Head of caudate nucleus (tissue), 42 donors: ENCODE measurements at places on chromosomes 5 and 9.

GRCh38 chr9:20032413-20033006 is 243.7 kb upstream of the SLC24A2 start:
- no peak for DNase-seq

DNA sequence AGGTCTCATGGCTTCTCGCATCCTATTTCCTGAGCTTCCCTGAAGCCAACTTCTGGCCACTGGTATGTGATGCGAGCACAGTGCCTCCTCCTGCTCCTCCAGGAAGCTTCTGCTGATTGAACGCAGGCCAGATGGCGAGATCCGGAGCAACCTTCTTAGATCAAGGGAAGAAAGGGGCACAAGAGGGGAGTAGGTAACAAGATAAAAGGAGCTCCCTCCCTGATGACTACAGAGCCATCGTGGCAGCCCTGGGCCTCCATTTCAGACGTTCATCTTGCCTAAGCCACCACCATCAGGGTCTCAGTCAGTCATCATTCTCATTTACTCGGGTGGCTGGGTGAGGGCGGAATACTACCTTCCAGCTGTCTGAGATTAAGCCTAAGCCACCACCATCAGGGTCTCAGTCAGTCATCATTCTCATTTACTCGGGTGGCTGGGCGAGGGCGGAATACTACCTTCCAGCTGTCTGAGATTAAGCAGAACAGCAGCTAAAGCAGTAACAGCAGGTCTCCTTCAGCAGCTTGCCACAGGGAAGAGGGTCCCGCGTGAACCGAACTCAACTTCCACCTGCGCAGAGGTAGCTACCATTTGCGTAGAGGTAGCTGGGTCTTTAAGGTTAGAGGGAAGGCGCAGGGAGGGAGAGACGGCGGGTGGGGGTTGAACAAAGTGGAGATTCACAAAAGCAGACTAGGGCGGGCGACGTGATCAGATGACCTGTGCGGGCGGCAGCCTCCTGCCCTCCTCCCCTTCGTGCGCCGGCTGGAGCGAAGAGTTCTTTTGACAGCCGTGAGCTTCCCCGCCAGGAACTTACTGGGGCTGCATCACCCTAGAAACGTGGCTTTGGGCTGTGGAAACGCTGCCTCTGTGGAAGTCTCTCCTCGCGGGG is 27.9 kb upstream of the MGAT1 start:
- DNase-seq, result peak; percentile 87

- peak; percentile 7 for DNase-seq
Measured at GRCh38 chr9:114302727-114303126, 20.2 kb upstream of the ORM1 start.

DNA sequence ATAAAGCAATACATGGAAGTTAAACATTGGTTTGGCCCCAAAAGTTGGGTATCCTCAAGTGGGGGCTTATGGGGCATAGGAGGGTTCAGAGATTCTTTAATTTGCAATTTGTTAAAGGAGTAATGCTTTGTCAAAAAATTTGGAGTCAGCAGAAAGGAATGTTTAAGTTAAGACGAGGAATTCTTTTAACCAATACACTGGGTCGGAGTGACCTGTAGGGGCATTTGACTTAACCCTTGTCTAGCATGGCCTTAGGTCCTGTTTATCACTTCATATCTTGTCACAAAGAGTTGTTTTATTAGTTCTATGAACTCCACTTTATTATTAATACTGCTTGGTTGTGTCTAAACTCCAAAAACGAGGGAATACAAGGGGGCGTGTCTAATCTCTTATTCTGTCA is 656.1 kb upstream of the RORB start:
- DNase-seq, result no peak

GRCh38 chr5:53123702-53124101 is 14.1 kb upstream of the MOCS2 start:
- no peak for DNase-seq

GRCh38 chr5:6761333-6761732 is 48.1 kb downstream of the TENT4A start:
- DNase-seq, result no peak

DNA sequence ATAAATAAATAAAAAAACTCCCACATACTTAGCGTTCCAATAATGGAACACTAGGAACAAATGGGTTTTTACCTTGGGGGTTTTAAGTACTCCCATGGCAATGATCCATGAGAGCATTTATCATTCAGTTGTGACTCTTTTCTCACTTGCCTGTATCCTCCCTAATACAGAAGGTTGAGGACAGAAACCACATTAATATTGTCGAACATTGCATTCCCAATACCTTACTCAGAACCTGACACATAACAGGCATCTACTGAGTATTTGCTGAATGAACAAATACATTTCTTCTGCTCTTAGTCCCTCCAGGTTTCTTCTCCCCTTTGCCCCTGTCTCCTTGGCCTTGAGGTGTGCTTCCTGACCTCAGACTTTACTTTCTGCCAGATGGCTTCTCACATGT is 175.9 kb downstream of the CEMIP2 start:
- no peak for DNase-seq

DNA sequence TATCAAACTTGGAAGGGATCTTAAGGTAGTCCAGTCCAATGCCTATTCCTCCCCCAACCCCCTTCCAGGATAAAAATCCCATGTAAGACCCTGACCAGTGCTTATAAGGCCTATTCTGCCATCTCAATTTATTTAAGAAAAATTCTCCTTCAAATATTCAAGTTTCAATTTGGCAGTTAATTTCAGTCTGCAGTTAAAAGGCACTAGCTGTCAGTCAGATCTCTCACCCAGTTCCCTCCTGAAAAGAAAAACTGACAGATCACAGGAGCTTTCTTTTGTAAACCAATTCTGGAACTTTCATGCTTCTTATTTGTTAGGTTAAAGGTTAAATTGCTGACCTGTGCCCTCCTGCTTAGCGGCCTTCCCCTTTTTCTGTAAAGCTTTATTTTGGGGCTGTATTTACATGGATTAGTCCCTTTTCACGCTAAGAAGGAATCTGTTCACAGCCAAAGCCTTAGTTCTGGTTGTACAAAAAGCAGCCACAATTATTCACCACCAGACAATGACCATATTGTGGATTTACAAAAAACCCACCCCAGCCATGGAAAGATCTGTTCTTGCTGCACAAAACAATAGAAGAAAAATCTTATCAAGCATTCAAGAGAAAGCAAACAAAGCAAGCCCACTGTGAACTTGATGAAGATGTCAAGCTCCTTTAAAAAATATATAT is 68.7 kb downstream of the DENND1A start:
- DNase-seq, result no peak

DNA sequence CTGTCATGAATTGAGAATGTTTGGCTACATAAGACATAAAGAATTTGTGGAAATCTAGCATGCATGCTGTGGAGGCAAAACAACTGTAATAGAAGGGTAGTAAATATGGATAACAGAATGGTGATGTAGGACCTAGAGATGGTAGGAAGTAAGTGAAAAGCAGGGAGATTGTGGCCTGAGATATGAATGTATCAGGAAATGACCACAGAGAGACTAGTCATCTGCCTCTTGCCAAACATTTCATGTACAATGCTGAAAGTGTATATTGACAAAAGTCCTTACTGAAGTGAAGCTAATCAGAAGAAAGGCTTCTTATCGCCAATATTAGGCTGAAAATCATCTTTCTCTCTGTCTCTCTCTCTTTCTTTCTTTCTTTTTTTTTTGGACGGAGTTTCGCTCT is 873.1 kb upstream of the CTNND2 start:
- no peak for DNase-seq

GRCh38 chr5:177357146-177357458 is 622 bp upstream of the RGS14 start:
- no peak for DNase-seq

DNA sequence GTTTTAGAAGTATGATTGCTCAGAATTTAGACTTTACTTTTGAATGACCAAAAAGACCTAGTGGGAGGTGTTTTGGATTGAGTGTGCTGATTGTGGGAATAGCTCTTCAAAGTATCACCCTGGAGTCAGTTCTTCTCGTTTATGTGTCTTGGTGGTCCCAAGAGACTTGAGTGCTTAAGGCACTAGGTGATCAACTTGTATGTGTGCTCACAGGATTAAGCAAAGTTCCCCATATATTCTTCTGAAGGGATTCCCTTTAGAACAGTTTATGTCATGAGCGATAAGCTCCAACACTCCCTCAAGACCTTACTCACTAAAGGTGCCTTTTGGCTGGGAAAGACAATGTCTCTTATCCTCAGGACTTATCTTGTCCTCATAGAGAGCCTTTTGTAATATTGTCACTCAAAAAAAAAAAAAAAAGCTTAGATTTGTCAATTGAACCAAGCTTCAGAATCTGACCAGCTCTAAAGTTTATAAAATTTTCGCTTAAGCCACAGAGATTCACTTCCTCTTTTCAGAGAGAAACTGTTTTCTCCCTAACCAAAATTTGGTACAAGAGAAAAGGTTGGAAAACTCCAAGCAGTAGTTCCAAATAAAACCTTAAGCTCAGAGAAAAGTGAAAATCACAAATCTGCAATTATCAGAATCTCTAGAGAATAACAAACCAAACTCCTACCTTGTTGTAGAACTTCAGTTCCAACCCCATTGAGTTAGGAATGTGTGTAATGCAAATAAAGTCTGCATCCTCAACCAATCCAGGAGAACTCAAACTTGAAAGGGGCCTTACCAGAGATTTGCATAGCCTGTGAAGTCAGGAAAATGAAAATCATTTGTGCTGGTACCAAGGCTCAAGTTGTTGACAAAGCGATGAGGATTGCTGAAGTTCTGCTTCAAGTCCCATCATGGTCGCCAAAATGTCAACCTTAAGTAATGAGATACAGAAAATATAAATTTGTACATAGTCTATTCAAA is 40.0 kb upstream of the PDZD2 start:
- no peak for DNase-seq

DNA sequence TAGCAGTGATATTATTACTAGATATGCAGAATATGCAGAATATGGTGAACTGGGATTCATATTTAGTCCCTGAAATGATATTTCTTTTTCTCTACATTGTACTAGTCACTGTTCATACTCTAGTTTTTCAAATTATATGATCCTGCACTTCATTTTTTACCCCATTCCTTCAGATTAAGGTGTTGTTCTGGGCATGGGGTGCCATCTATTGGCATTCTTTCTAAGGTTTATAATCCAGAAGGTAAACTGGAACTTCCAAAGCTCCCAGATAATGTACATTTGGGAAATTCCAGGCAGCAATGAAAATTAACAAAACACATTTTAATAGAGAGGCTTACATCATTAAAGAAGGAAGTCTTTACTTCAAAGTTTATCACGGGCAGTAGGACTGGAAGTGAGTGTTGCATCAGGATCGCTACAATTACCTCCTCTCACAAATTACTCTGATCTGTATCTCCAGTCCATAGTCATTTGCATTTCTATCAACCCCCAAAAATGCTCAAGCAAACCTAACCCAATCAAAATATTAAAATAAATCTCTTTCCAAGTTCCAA is 12.5 kb downstream of the RFX3 start:
- DNase-seq, result no peak

- DNase-seq, result no peak
Measured at GRCh38 chr9:98129451-98129881, 10.4 kb upstream of the TRIM14 start.

DNA sequence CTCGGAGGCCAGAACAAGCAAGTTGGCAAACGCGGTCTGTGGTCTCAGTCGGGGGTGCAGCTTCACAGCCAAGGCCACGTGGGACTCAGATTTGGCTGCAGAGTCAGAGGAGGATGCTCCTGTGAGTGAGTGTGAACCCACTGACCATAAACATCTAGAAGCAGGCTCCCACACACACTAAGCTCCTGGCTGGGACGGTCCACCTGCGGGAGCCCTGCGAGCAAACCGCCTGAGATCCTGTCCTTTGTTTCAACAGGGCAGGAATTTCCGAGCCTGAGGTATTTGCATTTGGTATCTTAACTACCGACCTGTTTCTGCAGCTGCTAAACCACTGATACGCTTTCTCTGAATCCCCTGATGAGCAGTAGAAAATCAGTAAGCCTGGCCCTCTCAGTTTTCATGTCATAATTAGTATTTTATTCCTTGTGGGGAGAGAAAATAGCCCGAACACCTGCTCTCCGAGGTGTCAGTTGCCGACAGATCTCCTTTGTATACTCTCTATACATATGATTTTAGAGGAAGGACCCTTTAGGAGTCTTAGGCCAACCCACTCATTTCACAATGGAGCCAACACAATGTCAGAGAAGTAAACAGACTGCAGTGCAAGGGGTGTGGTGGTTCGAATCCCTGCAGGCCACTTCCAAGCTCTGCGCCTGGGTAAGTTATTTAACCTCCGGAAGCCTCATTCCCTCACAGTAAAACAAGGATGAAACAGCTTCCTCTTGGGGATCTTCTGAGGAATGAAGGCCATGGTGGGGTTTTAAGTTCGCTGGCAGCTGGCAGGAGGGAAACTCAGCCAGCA is 40.9 kb upstream of the PWWP2A start:
- DNase-seq, result no peak

DNA sequence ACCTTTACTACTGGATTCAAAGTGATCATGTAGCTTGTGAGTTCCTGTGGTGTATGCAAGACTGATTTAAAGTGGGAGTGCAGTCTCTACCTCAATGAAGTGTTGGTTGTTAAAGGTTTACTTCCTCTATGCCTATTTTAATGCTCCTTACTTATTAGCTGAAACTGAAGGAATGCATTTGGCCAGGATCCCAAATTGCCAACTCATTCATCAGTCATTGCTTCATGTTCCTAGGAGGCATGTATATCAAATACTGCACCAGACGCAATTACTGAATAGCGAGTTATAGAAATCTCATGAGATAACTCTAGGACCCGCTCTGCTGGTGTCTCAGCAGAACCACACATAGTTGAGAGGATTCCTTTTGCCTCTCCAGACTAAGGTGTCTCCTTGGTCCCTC is 143.0 kb upstream of the RPS23 start:
- no peak for DNase-seq

- DNase-seq, result no peak
Measured at GRCh38 chr5:96120120-96120519, 158.5 kb upstream of the ELL2 start.

- DNase-seq, result no peak
Measured at GRCh38 chr9:72527801-72528195, 6.4 kb downstream of the TMC1 start.

- DNase-seq, result no peak
Measured at GRCh38 chr9:36993933-36994764, 39.9 kb downstream of the PAX5 start.

DNA sequence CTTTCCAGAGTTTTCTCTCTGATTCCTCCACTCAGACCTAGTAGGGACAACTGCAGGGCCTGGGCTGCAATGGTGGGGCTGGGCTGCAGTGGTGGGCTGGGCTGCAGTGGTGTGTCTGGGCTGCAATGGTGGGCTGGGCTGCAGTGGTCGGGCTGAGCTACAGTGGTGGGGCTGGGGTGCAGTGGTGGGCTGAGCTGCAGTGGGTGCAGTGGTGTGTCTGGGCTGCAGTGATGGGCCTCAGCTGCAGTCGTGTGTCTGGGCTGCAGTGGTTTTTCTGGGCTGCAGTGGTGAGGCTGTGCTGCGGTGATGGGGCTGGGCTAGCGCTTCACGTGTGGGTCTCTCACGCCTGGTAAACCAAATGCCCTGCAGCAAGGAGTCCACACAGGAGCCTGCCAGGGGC is 27.4 kb downstream of the ABO start:
- no peak for DNase-seq
